ENCODE measurements at places on chromosomes 12 and 14.

GRCh38 chr12:87059231-87059630 is 803.0 kb upstream of the MGAT4C start:
- no peak for DNase-seq

GRCh38 chr12:131461096-131461495 is 249.8 kb upstream of the SFSWAP start:
- DNase-seq = no peak

DNA sequence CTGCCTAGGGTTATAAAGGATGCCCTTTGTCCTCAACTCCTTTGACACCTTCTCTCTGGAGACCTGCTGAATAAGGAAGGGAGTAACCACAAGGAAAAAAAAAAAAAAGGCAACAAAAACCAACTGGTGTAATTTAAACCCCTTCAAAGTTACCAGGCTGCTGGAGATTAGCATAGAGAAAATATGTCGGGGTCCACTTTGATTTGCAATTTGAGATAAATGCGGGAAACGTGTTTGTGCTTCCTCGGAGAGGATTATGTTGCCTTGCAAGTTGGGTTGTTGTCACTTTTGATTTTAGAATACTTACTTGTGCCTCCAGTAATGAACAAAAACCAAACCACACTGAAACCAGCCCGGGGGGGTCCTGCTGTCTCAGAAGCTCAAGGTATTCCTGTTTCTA is 200.2 kb upstream of the MYL2 start:
- no peak for DNase-seq

DNA sequence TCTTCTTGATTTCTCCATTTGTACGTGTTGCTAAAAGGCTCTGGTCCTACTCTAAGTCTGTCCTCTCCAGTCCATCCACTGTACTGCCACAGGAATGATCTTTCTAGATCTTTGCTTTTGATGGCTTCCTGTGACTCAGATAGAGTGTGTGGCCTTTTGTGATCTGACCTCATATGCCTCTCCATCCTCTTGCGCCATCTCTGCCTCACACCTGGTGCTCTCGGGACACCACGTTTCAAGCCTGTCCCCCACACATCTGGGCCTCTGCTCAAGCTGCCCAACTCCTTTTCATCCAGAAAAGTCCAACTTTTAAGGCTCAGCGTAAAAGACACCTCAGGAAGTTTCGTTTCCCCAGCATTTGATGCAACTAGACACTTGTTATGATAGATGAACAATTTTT is 39.0 kb downstream of the DCAF4 start:
- DNase-seq = no peak

DNA sequence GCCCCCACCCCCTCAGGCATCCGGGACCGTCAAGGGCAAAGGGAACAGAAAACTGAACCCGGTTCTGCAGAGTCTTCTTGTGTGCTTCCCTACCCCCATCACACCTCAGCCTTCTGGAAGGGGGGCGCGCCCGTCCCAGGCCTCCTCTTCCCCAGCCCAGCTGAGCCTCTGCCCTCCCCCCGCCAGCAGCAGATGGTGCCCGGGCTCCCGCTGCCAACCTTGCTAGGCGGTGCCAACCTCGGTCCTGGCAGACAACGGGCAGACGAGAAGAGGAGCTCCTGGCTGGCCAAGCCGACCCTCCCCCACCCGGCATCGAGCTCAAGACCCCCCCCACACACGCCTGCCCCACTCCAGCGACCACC is 8.7 kb downstream of the STAC3 start:
- no peak for DNase-seq

- DNase-seq = no peak
Observed at GRCh38 chr12:24776861-24777260, 172.0 kb downstream of the BCAT1 start.

DNA sequence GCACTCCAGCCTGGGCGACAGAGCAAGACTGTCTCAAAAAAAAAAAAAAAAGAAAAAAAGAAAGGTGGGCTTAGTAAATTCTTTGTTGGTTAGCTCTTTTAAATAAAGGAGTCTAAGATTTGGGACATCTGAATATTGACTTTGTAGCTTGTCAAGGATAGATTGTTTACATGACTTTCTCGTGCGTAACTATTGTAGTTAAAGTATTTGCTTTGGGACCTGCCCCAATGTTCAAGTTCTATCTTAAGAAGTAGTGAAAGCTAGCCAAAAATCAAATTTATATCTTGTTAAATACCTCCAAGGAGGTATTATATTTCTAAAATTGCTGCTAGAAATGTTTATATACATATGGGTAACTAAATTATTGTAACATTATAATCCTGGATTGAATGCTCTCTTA is 32.4 kb downstream of the PTPN21 start:
- DNase-seq = no peak

DNA sequence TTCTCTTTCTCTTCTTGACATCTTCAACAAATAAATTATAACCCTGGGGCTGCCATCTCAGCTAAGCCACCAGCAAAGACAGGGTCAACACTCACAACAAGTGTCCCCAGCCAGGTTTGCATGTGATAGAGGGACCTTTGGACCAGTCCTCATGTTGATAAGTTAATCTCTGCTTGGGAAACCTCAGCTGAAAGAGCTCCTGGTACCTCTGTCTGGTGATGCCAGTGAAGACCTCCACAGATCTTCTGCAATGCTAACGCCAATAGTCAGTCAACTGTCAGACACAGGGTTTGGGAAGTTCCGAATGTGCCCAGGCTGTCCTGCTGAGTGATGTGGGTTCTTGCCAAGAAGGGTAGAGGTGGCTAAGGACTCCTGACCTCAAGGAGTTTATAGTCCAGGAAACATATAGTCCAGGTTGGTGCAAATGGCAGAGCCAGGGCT is 179.8 kb upstream of the GZMB start:
- DNase-seq = no peak

DNA sequence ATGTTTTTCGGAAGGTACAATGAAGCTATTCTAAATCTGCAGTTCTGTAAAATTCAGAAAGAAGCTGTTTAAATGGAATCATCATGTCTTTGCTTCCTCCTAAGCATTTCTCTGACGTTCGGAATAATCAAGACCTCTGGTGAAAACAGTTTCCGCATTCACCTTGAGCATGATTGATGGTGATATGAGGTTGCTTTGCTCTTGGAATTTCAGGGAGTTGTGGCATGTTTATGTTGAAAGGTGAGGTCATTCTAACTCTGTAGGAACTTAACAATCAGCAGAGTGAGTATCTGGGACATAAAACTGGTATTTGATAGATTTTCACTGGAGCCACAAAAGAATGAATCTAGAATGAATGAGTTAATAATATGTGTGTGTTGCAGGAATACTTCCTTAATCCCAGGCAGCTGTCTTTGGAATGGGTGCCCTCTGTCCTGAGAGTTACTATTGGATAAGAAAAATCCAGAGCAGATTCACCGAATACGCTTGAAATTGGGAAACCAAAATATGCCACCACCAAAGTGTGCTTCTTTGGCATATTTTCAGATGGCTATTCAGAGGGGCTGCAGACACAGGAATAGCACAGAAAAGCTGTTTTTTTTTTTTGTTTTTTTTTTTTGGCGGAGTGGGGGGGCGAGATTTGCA is 599.1 kb downstream of the CCER1 start:
- no peak for DNase-seq

DNA sequence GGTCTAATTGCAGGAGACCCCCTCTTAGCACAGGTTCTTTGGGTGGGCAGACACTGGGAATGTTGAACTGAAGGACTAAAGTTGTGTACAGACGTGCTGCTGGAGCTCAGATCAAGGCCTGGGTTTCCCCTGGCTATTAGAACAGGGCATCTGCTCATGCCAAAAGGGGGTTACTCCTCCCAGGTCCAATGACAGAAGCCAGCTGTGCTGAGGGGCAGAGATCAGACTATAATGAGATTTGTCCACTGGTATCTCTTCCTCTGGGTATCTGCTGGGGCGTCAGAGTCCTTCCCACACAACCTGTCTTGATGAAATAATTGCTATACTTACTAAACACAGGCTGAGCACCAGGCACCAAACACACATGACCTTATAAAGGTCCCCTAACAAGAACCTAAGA is 42.6 kb downstream of the LTBP2 start:
- DNase-seq = no peak

GRCh38 chr12:118500299-118500698 is 123.9 kb downstream of the SUDS3 start:
- no peak for DNase-seq

- DNase-seq = no peak
Observed at GRCh38 chr12:43210485-43211192, 341.4 kb downstream of the ADAMTS20 start.
